NCI-H1105 (cell line): ENCODE measurements at places on chromosomes 7 and 10.
A peak's percentile ranks its signal among the peaks of the same experiment; 100 is the strongest.

DNA sequence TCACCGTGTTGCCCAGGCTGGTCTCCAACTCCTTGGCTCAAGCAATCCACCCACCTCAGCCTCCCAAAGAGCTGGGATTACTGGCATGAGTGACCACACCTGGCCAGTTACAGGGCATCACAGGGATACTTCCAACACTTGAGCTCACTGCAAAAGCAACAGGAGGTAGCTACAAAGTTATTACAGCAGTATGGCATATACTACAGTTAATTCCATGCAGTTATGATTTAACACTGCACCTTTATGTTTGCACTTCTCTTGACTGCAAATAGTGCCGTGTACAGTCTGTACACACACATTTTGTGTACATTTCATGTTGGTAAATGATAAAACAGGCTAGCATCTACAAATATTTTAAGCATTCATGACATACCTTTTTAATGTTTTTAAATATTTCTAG, 21.3 kb downstream of the SRPK2 start:
- no peak for DNase-seq

DNA sequence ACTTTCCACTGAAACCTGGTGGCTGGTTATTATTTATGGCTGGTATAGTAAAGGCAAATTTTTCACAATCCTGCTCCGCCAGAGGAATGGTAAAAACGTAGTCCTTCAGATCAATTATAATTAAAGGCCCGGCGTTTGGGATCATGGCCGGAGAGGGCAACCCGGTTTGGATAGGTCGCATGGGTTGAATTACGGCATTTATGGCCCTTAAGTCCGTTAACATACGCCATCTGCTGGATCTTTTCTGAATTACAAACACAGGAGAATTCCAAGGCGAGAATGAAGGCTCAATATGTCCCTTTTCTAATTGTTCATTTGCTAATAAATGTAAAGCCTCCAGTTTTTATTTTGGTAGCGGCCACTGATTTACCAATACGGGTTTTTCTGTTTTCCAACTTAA, 11.3 kb upstream of the TAS2R3 start:
- no peak for DNase-seq

DNA sequence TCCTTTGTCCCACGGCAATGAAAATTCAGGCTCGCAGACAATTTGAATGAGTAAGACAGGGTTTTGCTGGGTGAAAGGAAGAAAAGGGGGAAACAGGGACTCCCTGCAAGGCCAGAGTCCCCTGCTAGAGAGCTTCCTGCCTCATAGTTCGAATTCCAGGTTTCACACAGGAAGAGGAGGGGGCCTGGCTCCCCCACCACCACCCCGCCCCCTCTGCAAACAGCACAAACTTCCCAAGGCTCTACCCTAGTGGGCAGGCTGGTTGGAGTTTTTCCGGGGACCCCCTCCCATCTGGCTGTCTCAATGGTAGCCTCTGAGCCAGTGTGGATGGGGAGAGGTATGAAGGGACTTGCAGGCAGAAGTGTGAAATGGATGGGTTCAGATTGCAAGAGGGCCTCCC, 57.4 kb upstream of the NEBL start:
- DNase-seq: no peak

GRCh38 chr10:60352105-60352504, 37.6 kb downstream of the ANK3 start:
- no peak for DNase-seq

DNA sequence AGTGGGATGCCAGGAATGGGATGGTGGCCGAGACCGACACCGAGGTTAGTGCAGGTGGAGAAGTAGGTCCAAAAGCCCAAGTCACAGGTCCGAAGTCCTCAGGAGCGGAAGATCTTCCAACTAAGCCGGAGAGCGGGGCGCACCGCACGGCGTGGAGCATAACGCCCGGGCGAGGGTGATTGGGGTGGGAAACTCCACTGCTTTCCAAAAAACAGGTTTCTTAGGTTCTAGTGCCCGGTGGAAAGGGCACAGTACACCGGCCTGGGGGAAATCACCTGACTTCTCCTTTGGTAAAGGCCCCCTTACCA, 11.4 kb upstream of the SPAG6 start:
- no peak for DNase-seq

DNA sequence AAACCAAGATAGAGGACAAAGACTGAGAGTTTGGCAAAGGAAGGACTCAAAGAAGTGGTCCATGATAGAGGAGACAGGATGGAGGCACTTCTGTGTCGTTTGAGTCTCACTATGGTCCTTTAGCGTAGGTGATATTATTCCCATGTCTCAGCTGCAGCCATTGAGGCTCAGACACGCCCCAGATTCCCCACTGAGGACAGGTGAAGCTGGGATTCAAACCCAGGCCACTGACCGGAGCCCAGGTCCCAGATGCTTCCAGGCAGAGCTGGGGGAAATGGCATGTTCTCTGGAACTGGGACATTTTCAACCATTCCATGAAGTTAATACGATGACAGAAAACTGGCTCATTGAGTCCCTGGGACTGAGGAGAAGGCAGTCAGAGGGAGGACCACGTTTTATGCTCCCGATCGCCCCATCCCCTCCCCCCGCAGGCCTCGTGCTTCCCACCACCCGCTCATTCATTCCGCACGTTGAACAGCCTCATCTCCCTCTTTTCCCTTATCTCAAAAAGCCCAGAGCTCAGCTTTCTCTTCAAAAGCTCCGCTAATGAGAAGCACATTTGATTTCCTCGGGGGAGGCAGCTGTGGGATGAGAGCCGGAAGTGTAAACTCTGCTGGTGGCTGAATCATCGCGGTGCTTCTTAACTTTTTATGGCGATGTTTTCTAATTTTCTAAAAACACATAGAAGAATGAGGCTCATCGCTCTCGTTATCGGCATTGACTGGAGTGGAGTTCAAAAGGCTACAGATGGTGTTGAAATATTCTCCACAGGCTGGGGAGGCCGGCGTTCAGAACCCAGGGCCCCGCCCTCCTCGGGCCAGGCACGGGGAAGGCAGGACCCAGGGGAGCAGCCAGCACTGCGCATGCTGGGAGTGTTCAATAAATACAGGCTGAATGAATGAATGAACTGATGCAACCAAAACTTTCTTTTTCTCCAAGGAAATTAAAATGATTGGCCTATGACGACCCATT, 64.0 kb downstream of the OAT start:
- DNase-seq: no peak

- no peak for DNase-seq
Observed at GRCh38 chr10:6102128-6102527, 13.3 kb downstream of the RBM17 start.

GRCh38 chr7:158408318-158408920, 179.2 kb downstream of the PTPRN2 start:
- no peak for DNase-seq

- no peak for DNase-seq
Observed at GRCh38 chr10:92164036-92164696, 126.7 kb downstream of the CPEB3 start.

GRCh38 chr7:22001345-22002004, 55.8 kb upstream of the CDCA7L start:
- peak; percentile 33 for DNase-seq

- DNase-seq: no peak
Observed at GRCh38 chr10:51733057-51733456, 33.7 kb upstream of the CSTF2T start.

GRCh38 chr10:102120991-102121738, 997 bp upstream of the LDB1 start:
- DNase-seq: no peak

GRCh38 chr7:123797673-123798531, 47.1 kb upstream of the HYAL4 start:
- DNase-seq: peak; percentile 32

- no peak for DNase-seq
Observed at GRCh38 chr10:121615836-121616235, 17.6 kb upstream of the FGFR2 start.

- DNase-seq: peak; percentile 48
Observed at GRCh38 chr7:114414156-114415063, at the start of gene FOXP2. Gene FOXP2, plus strand, starts transcription at chr7:114414815. Its CDS starts 11,697 bp downstream, at chr7:114426512.

DNA sequence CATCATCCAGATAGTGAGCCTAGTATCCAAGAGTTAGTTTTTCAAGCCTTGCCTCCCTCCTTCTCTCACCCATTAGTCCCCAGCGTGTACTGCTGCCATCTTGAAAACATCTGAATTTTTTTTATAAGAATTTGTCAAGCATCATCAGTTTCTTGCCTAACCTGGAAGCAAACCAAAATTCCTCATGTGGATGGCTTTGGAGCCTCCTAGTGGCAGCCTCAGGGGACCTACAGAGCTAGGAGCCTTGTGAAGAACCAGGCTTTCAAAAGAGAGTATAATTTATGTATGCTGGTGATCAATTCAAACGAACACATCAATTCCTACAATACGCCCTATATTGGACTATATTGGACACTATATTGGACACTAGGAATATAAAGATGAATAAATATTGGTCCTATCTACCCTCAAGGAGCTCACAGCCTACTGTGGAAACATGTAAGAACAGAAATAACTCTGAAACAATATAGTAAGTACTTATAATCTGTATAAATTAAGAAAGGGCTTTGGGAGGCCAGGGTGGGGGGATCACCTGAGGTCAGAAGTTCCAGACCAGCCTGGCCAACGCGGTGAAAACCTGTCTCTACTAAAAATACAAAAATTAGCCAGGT, 63.4 kb downstream of the HPSE2 start:
- no peak for DNase-seq

DNA sequence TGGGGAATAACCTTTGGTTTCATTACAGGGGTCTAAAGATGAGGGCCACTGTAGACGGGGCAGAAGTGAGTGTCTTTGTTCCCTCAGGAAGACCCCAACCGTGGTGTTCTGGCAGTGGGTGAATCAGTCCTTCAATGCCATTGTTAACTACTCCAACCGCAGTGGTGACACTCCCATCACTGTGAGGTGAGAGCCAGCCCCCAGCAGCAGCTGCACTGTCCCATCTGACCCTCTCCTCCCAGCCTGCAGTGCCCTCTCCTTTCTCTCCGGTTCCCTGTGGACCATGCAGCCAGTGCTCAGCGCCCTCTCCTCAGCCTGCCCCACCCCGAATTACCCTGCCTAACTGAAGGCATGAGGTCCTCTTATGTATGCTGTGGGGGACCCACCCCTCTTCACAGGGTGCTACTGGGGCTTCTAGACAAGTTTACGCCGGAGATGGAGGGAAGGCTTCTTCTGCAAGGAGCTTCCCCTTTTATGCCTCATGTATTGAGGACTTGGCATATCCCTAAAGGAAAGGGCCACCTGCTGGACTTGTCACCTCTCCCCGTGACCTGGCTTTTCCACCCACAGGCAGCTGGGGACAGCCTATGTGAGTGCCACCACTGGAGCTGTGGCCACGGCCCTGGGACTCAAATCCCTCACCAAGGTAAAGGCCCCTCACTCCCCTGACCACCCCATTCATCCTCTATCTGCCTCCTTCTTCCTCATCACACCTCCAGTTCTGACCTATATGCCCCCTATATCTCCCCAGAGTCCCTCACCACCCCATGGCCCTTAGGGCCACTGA, 5.1 kb downstream of the SFXN3 start:
- DNase-seq: no peak

DNA sequence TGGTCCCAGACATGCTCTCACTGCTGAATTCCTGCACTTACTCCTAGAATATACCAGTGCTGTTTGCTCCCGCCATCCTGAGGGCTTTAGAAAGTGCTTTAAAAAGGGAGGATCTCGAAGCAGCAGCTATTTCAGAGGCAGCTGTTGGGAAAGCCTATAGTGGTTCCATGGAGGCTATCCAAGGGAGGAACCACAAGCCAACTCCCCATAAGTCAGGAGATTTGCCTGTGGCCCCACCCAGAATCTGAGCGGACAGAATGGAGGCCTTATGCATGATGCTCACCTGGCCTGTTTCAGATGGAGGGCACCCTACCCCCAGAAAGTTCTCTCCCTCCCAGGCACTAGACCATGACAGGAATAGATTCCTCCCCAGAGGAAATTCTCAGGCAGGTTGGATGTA, 2.3 kb upstream of the KCNIP2 start:
- DNase-seq: no peak

DNA sequence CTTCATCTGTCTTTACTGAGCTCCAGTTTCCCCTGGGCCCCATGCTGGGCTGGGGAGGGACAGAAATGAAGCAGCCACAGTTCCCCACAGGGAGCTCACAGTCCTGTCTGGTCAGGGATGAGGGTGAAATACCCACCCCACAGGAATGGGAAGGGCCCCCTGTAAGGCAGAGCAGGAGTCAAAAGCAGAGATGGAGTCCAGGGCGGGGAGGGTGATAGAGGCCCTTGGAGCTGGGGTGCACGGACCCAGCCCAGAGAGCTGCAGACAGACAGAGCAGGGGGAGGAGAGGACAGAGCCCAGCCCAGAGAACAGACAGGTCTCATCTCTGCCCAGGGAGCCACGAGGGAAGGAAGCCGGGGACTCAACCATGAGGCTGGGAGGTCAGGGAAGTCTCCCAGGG, 34.9 kb upstream of the ZNF488 start:
- no peak for DNase-seq

DNA sequence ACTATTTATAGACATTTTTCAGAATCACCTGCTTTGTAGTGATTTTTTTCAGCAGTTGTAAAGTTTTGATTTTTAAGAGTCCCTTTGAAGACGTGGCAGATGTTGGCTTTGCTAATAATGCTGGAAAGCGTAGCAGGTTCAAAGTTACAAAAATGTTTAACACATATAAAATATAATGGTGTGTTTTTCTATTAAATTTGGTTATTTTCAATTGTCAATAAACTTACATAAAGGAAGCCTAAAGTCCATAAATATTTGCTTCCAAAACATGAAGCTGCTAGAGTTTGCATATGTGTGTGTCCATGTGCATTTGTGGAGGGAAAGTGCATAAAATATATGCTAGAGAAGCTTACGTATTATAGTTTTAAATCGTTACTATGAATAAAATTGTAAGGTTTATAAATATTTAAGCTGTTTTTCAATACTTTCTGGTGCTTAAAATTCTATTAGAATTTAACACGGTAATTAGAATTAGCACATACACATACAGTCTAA, 3.7 kb downstream of the MEOX2 start:
- DNase-seq: no peak

DNA sequence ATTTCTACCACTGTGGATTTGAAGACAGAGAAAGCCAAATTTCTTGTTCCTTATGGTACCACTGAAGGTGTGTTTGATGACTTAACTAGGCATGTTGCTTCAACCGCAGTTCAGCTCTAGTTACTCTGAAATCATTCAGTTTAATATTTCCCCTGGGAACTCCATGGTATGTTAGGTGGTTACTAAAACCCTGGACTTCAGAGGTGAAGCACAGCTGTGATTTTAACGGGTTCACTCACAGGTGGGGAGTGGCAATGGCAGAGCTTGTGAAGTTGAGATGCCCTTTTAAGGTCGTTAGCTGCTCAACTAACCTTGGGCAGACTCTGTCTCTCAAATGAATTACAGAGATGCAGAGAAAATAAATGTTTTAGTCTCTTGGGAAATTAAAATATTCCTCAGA, 163.6 kb upstream of the PHYHIPL start:
- no peak for DNase-seq

GRCh38 chr7:45446195-45446944, 127.8 kb upstream of the ADCY1 start:
- no peak for DNase-seq
